ENCODE measurements at places on chromosomes 16 and 17.

DNA sequence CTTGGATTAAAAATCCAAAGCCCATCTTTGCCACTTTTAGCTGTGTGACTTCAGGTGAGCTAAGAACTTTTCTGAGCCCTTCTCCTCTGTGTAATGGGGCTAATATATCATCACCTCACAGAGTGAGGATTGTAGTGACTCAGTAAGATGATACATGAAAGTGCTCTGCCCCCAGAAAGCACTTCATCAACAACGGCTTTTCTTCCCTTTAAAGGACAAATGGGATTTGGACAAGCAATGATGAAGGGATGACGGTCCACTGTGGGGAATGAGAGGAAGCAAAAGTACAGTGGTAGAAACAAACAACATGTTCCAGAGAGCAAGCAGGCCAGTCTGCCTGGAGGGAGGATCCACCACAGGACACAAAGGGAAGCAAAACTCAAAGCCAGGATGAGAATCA is 14.3 kb upstream of the TMED6 start:
- DNase-seq, result no peak

DNA sequence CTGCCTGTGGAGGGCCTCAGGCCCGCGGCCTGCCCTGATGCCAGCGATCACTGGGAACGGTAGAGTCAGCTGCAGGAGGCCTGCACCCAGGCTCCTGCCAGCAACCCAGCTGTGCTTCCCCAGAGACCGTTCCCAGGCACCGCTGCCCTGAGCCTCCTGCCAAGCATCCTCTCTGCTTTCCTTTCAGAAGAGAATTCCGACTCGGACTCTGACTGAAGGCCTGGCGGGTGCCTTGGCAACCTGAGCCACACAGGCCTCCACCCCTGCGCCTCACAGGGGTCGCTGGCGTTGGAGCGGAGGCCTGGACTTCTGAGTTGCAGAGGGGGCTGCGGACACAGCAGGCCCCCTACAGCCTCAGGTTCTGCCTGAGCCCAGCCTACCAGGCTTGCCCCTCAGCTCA is 7.9 kb downstream of the CMTM3 start:
- DNase-seq, result no peak

DNA sequence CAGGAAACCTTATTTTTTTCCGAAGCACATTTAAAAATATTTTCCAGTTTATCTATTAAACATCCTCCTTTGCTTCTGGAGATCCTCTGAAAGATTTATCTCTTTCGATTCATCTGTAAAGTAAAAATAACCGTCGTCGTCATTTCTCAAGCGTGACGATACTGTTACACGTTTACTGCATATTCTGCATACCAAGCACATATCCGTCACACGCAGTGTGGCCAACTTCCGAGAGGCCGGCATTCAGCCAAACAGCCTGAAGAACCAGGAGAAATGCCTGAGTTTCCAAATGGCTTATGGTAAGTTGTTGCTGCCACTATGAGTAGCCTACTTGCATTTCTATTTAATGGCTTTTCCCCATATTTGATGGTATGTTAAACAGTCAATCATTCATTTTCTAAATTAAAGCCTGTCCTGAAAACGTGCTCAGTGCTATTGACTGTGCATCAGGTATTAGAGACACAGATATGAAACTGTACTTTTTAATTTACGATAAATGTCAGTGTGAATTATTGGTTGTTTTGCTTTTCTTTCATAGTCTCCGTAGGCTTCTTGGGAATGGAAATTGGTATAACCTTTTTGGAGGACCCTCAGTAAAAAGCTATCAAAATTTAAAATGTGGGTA is 275.7 kb downstream of the WWOX start:
- no peak for DNase-seq

DNA sequence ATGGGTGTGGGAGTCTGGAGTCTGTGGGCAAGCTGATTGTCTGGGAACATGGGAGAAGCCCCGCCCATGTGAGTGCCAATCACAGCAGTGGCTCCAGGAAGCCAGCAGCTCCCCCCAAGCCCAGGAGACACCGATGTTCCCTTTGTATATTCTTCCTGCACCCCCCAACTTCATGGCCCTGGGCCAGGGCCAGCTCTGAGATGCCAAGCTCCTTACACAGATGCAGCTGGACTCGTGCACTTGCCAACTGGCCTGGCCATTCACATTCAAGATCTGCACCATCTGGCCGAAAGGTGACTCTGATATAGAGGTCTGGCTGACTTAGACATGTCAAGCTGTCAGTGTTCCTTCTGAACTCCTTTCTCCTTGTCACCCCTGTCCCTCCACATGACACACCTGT is 50.5 kb downstream of the CACNG5 start:
- peak; percentile 64 for DNase-seq

GRCh38 chr16:20937736-20938135 is 37.2 kb downstream of the LYRM1 start:
- DNase-seq, result no peak

GRCh38 chr17:49894761-49895160 is 46.9 kb upstream of the TAC4 start:
- DNase-seq, result no peak

DNA sequence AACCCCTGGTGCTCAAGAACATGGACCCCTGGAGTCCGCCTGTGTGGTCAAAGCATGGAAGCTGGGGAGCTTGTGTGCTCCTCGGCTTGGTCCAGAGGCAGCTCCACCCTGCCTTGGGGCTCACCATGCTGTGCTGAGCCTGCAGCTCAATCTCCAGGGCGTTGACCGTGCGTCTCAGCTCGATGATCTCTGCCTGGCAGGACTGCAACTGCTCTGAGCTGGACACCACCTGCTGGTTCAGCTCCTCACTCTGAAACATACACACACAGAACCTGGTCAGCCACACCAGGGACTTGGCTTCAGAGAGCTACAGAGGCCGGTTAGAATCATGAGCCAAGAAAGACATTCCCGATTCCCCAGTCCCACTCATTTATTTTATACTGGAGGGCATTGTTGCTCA is 2.7 kb downstream of the KRT35 start:
- no peak for DNase-seq

DNA sequence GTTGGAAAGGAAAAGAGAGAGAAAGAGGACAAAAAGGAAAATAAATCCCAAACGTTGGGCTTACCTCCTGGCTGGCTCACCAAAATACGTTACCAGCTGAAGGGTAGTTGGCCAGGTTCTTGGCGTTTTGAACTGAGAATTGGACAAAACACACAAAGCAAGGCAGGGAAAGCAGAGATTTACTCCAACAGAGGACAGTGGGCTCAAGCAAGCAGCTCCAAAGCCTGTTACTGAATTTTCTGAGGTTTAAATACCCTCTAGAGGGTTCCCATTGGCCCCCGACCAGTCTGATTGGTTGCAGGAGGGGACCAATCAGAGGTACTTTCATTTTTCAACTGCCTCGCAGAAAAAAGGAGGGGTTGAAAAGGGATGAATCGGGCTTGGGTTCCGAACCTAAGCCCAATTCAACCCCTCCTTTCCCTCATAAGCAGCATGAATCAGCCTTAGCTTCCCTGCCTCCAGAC is 55.6 kb upstream of the ALOX12 start:
- no peak for DNase-seq

- peak; percentile 91 for DNase-seq
Observed at GRCh38 chr16:74999609-75000480, 1.0 kb downstream of the ZNRF1 start.

DNA sequence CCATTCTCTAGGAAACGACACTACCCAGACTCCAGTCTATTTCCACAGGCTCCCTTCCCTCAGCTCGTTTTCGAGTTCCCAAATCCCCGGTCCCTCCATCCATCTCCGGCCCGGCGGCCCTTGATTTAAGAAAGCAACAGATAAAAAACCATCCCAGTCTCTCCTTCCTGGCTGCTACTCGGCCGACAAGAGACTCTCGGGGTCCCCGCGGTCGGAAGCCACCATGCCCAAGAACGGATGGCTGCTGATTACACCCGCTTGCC is 182 bp downstream of the RPL26 start:
- DNase-seq, result no peak

GRCh38 chr16:12293913-12294312 is 317.4 kb downstream of the SNX29 start:
- no peak for DNase-seq

Measured in mesenteric fat pad (tissue), 1 donor.